ENCODE measurements at places on chromosomes 2 and 18. TPM values are rescaled to one million over a fixed set of nuclear protein-coding genes. Genes with fewer than 3 reads are reported as not detected.

The EFR3B gene
- total RNA-seq: 14.7 TPM

The BCL11A gene
- 0.20 TPM for total RNA-seq

The ZNF892 gene
- 0.17 TPM for total RNA-seq

The RNMT gene
- total RNA-seq: 19.0 TPM

The CEBPZ gene
- 62.3 TPM for total RNA-seq

The GALNT14 gene
- 48.4 TPM for total RNA-seq

The RMDN2 gene
- 5.4 TPM for total RNA-seq

The DUSP11 gene
- total RNA-seq: 42.2 TPM

The GRHL1 gene
- total RNA-seq: 1.2 TPM

The VRK2 gene
- 36.5 TPM for total RNA-seq

The DNMT3A gene
- total RNA-seq: 9.6 TPM

The LYG2 gene
- not detected for total RNA-seq

The DSG4 gene
- total RNA-seq: not detected

All from A549 treated with CORT108297 at 1 μM for 4 hours (cell line).